ENCODE measurements at places on chromosomes 16 and 17.
A peak's percentile ranks its signal among the peaks of the same experiment; 100 is the strongest.

DNA sequence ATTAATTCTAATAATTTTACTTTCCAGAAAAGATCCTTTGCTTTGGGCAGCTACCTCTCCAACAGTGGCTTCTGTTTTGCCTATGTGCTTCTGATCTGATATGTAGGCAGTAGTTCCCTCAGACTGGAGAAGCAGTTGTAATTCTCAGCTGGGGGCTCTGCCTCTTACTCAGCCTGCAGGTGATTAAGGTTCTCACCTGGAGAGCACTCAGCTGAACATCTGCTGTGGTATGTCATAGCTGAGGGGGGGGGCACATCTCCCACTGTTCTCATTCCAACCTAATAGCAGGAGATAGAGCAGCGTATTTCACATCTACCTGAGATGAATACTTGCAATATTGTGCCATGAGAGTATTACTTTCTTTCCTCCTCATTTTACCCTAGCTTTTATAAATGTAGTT lies 511.9 kb upstream of the CDH8 start:
- DNase-seq, result no peak

- DNase-seq, result no peak
Observed at GRCh38 chr16:22664561-22664997, 149.4 kb upstream of the HS3ST2 start.

GRCh38 chr16:75495076-75495674 lies at the start of gene CHST6:
TSS of gene CHST6 (minus strand) at chr16:75495441. CDS start at chr16:75479828, 15,613 bp downstream.
- peak; percentile 90 for DNase-seq

GRCh38 chr17:66738301-66738700 lies 96.6 kb upstream of the CACNG5 start:
- DNase-seq, result no peak

GRCh38 chr16:79571903-79572535 lies 28.5 kb downstream of the MAF start:
- no peak for DNase-seq

GRCh38 chr16:57479205-57479975 lies 6.9 kb downstream of the DOK4 start:
- DNase-seq, result peak; percentile 81

GRCh38 chr16:3949946-3950342 lies 69.4 kb upstream of the CREBBP start:
- no peak for DNase-seq

DNA sequence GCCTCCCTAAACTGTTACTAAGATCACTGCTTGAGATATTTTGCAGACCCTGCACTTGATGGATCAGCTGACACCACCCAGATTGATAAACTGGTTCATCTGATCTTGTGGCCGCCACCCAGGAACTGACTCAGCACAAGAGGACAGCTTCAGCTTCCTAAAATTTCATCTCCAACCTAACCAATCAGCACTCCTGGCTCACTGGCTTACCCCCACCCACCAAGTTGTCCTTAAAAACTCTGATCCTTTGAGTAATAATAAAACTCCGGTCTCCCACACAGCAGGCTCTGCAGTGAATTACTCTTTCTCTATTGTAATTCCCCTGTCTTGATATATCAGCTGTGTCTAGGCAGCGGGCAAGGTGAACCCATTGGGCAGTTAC lies 174.8 kb downstream of the UTP18 start:
- no peak for DNase-seq

DNA sequence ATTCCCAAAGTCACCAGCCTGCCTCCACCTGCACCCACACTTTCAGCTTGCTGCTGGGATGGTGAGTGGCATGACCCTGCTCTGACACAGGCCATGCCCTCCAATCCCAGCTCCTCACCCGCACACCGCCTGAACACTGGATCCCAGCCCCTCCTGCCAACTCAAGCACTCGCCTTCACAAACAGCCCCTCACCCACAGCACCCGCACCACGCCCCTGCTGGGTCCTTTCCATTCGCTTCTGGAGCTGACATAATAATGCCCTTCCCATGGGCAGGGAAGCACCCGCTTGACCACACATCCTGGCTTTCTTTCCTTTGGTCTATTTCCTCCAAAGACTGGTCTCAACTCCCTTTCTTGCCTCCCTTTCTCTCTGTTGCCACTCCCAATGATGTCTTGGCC lies 57.6 kb downstream of the RAB11FIP4 start:
- DNase-seq, result no peak

DNA sequence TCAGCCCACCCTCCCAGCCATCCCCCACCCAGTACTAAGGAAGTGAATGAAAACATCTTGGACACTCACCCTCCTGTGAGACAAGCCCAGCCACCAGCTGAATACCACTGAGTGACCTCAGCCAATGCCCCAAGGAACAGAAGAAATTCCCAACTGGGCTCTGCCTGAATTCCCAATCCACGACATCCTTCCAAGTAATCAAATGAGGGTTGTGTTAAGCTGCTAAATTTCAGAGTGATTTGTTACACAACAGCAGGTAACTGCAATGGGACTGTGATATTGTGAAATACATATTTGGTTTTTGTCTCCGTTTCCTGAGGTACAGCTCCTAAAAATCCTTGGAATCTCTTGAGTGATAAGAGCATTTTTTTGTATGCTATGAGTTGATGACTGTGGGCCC lies 578.7 kb upstream of the CDH11 start:
- no peak for DNase-seq

GRCh38 chr17:76500747-76501017 lies 541 bp downstream of the RHBDF2 start:
- no peak for DNase-seq

- no peak for DNase-seq
Observed at GRCh38 chr16:66949472-66949871, 11.6 kb upstream of the CES3 start.

- no peak for DNase-seq
Observed at GRCh38 chr16:84637709-84638108, 10.6 kb upstream of the KLHL36 start.

- no peak for DNase-seq
Observed at GRCh38 chr17:17565471-17566339, 25.8 kb downstream of the PEMT start.

DNA sequence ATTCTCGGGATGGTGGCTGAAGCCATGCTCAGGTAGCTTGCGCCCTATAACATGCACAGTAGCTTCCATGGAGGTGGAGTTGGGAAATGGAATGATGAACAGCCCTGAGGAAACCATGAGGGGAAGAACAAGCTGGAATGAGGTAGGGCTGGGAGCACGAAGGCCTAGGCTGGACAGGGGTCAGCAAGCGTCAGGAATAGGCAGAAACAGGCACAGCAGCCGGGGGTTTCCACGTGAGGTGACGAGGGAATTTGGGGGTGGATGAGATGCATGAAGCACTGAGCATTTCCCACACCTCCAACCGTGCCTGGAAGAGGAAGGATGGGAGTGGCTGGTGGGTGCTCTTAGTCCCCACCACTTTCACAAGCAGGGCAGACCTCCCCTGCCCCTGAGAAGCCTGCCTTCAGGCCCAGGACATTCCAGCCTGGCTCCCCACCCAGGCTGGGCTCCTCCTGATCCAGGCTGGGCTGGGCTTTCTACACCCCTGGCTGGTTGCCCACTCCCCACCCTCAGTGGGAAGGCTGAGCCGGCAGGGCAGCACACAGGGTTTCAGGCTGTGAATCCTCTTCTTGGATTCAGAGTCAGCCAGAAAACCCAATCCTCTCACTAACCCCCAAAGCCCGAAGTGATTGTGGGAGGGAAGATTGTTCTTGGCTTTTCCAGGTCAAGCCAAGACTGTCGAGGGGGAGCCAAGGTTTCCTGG lies 21.9 kb downstream of the PLEKHG4 start:
- DNase-seq, result no peak

- no peak for DNase-seq
Observed at GRCh38 chr16:27377666-27378485, 24.1 kb upstream of the IL21R start.

DNA sequence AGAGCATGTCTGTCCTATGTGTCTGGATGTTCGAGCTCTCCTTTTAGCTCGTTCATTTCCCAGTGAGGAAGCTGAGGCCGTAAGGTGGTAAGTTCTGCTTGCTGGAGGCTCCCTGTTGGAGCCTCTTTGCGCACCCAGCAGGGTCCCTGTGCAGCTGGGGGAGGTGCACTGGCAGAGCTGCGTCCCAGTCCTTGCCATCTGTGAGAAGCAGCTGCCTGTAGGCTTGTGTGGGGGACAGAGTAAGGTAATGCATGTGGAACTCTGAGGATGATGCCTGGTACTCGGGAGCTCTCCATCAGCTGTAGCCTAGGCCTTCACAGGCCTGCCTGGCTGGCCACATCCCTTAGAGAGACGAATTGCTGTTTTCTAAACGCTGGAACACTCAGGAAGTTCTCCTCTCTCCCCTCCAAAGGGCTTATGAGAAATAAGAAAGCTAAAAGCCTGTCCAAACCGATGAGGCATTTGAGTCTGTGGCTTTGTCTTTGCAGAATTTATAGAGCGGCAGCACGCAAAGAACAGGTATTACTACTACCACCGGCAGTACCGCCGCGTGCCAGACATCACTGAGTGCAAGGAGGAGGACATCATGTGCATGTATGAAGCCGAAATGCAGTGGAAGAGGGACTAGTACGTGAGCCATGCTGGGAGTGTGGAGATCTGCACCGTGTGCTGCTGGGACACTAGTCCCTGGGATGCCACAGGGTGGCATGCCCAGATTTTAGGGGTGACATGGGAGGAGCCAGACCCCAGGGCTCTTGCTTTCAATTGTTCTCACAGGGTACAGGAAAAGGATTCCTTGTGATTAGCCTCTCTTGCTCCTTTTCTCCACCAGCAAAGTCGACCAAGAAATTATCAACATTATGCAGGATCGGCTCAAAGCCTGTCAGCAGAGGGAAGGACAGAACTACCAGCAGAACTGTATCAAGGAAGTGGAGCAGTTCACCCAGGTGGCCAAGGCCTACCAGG lies 1.6 kb downstream of the NDUFB10 start:
- no peak for DNase-seq

- DNase-seq, result peak; percentile 69
Observed at GRCh38 chr17:81926451-81927151, 934 bp downstream of the MAFG start.

- DNase-seq, result no peak
Observed at GRCh38 chr16:1474082-1474795, 589 bp downstream of the CLCN7 start.

DNA sequence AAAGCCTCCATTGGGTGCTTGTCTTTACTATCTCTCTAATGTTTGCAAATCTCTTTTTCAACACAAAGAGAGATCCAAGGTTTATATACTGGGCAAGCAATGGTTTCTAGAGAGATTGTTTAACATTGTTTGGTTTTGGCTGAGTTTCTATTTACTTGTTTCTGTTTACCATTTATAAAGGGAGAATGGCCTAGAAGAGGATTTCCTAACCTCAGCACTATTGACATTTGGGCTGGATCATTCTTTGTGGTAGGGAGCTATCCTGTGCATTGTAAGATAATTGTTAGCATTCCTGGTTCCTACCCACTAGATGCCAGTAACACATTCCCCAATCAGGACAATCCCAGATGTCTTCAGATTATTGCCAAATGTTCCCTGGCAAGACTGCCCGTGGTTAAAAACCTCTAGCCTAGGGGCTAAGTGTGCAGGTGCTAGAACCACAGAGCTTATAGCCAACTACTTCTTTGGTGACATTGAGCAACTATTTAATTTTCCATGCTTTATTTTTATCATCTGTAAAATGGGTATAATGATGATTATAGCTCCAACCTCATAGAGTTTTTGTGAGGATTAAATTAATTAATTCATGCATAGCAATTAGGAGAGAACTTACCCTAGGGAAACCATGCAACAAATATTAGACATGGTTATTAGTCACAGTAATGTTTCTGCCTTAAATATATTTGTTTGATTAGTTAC lies 413.9 kb upstream of the MAF start:
- peak; percentile 37 for DNase-seq

DNA sequence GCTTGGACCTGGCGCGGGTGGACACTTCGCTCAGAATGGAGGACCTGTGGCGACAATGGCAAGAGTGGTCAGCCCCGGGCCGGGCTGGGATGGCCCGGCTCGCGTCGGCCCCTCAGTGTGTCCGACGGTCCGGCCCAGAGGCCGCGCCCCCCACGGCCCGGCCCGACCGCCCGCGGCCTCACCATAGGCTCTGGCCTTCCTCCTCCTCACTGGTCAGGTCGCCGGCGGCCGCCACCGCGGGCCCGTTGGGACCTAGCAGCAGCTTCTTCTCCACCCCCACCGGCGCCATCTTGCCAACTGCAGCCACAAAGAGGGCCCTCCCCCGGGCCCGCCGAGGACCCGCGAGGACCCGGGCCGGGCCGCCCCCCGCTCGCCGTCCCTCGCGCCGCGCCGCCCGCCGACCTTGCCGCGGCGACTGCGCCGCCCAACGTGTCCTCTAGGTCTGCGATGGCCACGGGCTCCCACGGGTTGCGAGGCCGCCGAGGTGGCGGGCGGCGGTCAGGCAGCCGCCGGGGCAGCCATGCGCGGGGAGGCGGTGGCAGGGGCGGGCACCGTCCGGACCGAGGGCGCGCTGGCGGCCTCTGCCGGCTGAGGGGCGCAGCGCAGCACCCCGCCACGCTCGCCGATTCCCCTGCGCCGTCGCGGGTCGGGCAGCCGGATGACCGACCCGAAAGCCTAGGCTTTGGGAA lies at the start of gene DYNC1LI2:
Gene DYNC1LI2, minus strand, starts transcription at position 307 of the 689 bp plus-strand sequence. Its CDS starts 18 bp downstream, at position 289.
- peak; percentile 97 for DNase-seq

- no peak for DNase-seq
Observed at GRCh38 chr16:77063676-77064016, 127.3 kb upstream of the MON1B start.

DNA sequence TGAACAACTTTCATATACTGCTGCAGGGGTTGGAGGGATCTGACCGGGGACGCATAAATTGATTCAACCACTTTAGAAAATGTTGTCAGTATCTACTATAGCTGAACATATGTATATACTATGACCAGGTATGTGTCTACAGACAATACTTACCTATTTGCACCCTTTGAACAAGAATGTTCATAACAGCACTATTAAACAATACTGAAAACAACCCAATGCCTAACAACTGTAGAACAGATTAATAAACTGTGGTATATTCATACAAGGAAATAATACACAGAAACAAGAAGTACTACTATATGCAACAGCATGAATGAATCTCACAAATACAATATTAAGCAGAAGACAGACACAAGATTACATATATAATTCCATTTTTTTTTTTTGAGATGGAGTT lies 10.5 kb downstream of the BRIP1 start:
- no peak for DNase-seq

GRCh38 chr17:79427621-79428539 lies 183.0 kb downstream of the RBFOX3 start:
- DNase-seq, result no peak

- DNase-seq, result no peak
Observed at GRCh38 chr17:61047515-61047914, 352.1 kb upstream of the TBX2 start.

- peak; percentile 81 for DNase-seq
Observed at GRCh38 chr17:73956595-73957465, 246.6 kb upstream of the RPL38 start.

GRCh38 chr17:17508019-17508535 lies 11.9 kb upstream of the RASD1 start:
- DNase-seq, result no peak

DNA sequence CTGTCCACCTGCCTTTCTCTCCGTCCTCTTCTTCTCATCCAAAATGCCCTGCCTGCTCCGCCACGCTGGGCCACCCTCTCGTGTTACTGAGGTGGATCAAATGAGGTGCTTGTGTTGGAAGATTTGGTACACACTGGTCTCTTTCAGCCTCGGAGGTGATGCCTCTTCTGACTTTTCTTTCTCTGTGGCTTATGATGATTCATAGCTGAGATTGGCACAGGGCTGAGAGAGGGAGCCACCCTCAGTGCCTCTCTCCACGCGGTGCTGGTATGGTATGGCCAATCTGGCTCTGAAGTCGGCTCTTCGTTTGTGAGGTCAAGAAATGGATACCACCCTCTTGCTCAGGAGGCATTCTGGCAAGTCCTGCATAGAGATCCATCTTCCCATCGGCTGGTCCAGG lies 82.4 kb downstream of the PLCG2 start:
- peak; percentile 64 for DNase-seq

GRCh38 chr17:34098699-34099098 lies 156.4 kb upstream of the CCL2 start:
- DNase-seq, result no peak

- DNase-seq, result no peak
Observed at GRCh38 chr16:4465977-4466779, 8.2 kb downstream of the NMRAL1 start.

All from urothelium cell line (cell line).